ENCODE measurements at places on chromosomes 3 and 15. TPM values are rescaled to one million over a fixed set of nuclear protein-coding genes. Genes with fewer than 3 reads are reported as not detected.

The THSD4 gene
- not detected for total RNA-seq

The SLC35G2 gene
- not detected for total RNA-seq

The CFAP100 gene
- total RNA-seq, result not detected

The MITF gene
- total RNA-seq, result 0.54 TPM

The PLSCR2 gene
- 0.38 TPM for total RNA-seq

DNA sequence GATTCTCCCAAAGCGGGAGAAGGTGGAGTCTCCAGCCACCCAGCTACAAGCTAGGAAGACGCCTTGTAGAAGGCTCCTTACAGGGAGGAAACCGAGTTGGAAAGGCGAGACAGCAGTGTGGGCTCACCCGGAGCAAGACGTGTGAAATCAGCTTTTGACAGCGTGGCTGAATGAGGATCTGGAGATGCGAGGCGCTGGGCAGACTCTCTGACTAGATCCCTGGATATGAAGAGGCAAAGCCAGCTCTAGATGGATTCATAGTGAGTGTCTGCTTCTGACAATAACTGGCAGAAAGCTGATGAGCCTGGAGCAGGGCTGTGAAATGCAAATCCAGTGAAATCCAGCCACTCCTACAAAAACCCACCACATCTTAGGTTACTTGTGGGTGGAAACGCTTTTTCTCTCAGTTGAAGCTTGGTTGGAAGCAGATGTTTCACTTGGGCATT lies 41.0 kb downstream of the GOLGA6A start:
- no peak for DNase-seq

DNA sequence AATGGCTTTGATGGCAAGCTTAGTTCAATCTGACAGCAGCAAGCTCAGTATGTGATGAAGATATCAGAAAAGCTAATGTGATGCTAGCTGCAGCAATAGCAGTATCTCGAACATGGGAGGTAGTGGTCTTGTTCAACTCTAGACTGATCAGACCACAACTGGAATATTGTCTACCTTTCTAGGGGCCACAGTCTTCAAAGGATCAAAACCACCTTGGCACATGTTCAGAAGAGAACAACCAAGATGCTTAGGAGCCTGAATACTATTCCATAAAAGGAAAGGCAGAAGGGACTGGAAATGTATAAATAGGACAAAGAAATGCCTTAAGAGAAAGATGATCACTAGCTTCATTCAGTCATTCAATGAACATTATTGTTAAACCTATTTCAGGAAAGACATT lies 2.3 kb downstream of the C3orf70 start:
- no peak for DNase-seq

DNA sequence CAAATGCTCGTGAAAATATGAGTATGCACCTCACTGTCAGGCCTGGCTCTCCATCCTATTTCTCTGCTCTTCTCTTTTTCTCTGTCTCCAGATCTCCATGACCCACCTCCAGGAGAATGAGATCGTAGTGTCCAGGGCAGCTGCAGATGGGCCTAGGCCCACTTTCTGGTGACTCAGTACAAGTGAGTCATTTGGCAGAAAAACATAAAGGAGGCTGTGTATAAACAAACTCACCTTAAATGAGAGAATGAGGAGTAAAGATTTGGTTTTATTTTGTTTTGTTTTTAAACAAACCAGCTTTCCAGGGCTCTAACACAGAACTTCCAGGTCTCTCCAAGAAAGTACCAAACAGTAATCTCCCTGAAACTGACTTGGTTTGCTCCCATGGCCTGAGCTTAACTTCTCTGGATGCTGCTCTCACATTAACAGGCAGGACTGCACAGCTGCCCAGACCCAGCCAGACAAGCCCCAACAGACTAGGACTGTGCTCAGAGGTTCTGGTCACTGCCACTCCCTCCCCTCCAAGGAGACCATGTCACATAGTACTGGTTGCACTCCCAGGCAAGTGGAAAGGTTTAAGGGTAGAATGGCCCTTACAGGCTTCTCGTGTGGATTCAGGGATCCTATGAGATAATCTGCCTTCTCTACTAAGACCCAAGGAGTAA lies 1.5 kb upstream of the HEG1 start:
- no peak for DNase-seq

- DNase-seq, result no peak
Observed at GRCh38 chr3:54665016-54665600, 262.8 kb downstream of the LRTM1 start.

DNA sequence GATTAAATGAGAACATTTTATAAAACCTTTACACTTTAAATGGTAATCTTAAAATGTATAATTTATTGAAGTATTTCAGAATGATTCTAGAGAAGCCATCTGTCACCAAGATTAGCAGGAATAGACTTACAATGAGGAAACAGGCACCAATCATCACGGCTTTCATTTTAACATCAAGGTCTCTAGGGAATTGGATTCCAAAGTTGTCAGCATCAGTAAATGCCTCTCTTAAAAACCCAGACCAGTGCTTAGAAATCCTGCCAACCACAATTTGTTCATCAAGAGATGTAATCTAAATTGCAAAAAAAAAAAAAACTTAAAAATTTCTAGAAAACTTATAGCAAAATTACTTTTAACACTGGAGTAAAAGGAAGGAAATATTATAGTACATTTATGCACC lies 20.3 kb downstream of the PLSCR2 start:
- no peak for DNase-seq

- no peak for DNase-seq
Observed at GRCh38 chr3:187808527-187808895, 63.2 kb upstream of the BCL6 start.

GRCh38 chr15:47720555-47720954 lies 3.2 kb downstream of the SEMA6D start:
- no peak for DNase-seq

GRCh38 chr15:31774045-31774444 lies 256.3 kb upstream of the CHRNA7 start:
- DNase-seq, result no peak

GRCh38 chr3:23004971-23005370 lies 198.2 kb upstream of the UBE2E2 start:
- no peak for DNase-seq

- no peak for DNase-seq
Observed at GRCh38 chr15:82803793-82804574, 1.9 kb downstream of the FSD2 start.

DNA sequence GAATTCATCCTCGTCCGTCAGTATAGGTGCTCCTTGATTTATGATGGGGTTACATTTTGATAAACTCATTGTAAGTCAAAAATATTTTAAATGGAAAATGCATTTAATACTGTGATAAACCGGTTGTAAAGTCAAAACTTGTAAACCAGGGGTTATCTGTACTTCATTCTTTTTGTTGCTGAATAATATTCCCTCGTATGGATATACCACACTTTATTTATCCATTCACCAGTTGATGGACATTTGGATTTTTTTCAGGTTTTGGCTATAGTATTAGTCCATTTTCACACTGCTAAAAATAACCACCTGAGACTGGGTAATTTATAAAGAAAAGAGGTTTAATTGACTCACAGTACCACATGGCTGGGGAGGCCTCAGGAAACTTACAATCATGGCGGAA lies 47.7 kb downstream of the NFKBIZ start:
- DNase-seq, result no peak

DNA sequence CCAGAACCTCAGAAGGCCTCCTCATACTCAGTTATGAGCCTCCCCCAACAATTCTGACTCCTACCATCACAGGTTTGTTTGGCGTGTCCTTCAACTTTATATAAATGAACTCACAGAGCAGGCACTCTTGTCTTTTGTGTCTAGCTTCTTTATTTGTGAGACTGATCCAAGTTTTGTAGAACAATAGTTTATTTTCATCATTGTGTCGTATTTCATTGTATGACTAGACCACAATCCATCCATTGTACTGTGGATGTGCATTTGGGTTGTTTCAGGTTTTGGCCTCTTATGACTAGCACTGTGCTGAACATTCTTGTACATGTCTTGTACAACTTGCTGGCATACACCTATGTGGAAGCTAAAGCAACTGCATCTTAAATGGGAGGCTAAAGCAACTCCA lies 292.8 kb upstream of the LYSMD4 start:
- DNase-seq, result no peak

DNA sequence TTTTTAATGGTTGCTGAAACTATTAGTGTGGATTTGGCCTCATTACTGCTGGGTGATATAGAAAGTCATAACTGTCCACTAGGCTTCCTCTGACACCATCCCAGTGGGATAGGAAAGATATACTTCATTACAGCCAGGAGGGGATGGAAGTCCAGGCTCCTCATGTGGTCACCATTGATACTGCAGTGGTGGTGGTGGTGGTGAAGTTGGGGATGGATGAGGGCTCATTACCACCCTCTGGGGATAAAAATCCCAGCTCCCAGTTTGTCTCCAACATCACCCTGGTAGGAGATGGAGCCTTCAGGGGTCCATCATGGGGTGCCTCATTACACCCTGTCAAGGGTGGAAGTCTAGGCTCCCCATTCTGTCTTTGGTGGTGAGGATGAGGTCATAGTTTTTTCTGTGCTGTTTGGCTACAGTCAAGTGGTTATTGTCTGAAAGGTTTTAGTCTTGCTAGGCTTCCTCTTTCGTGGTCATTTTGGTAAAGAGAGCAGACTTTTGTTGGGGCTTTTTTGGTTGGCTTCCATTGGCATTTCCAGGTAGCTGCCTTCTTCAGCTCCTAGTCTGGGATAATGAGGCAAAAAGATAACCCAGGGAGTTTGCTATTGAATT lies 30.1 kb upstream of the FILIP1L start:
- DNase-seq, result no peak

GRCh38 chr15:45855907-45856579 lies 221.2 kb downstream of the SQOR start:
- DNase-seq, result no peak

GRCh38 chr3:14863333-14864100 lies 44.8 kb downstream of the FGD5 start:
- no peak for DNase-seq

GRCh38 chr3:145864336-145864735 lies 296.6 kb downstream of the PLOD2 start:
- DNase-seq, result no peak

Measured in natural killer cell (primary cell).